NCI-H2107 (cell line): ENCODE measurements at places on chromosomes 7 and 10.

DNA sequence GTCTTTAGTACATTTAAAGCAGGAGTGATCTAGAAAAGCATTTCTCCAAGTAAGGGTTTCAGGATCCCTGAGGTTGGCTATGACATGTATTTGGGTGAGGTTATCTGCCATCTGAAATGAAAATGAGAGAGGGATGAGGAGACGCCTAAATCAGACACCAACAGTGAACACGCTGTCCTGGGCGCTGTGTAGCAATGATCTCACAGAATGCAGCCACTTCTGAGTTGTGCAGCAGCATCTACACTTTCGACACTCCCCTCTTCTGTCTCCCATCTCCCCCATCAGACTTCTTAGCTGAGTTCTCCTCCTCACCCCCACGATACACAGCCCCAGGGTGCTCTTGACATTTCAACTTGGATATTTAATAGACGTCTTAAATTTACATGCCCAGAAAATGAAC is 95.4 kb downstream of the SVIL start:
- DNase-seq = no peak

DNA sequence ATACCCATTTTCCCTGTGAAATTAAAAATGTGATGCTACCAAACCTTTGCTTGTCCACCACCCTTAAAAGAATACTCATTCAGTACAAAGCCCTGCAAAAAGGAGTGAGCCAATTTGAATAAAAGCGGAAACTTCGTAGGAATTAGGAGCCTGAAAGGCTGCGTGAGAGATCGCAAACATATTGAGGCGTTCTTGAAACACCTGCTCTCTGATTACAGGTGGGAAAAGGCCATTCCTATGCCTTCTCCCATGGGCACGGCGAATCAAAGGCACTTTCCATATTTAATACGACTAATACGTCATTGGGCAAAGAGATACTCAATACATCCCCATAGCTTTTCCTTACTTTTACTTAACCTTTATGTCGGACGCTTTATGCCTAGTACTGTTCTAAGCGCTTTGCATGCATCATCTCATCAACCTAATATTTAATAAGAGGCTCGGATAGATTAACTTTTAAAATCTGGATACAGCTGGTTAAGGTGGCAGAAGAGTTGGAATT is 30.9 kb upstream of the KMT2E start:
- no peak for DNase-seq

DNA sequence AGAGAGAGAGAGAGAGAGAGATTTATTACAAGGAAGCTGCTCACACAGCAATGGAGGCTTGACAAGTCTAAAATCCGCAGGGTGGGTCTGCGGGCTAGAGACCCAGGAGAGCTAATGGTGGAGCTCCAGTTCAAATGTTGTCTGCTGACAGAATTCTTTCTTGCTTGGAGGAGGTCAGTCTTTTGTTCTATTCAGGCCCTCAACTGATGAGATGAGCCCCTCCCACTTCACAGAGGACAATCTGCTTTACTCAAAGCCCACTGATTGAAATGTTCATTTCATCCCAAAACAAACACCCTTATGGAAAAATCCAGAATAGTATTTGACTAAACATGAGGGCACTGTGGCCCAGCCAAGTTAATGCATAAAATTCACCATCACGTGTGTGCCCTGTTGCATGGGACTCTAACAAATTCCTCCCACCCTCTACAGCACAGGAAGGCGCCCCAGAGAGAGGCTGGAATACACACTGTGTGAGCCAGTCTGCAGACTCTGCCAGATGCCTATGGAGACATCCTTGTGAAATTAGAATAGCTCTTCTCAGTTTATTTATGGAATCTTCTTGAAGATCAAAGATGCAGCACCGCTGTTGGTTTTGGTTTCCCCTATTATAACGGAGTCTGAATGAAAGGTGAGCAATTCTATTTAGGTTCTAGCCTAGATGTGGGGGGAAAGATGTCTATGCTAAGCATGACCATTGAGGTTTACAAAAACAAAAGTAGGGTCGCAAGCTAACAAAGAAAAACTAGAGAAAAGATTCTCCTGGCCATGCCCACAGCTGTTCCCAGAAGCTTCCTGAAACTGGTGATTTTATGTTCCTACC is 123.0 kb upstream of the SFMBT2 start:
- no peak for DNase-seq

GRCh38 chr10:71125749-71126107 is 86.6 kb upstream of the UNC5B start:
- no peak for DNase-seq

DNA sequence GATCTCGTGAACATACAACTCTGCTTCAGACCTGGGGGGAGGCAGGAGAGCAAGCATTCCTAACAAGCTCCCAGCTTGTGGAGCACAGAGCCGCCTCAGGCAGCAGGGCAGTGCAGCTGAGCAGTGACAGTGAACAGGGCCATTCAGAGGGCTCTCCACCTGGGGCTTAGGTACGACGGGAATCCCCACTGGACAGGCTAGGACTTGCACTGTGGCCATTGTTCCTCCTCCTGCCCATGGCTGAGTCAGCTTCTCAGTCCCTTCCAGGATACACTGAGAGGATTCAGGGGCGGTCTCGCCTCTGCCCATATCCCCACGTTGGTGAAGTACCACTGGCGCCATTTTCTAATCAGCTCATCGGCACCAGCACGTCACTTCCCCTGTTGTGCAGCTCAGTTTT is 71.1 kb downstream of the FIGNL1 start:
- no peak for DNase-seq

- no peak for DNase-seq
These were observed 15.8 kb downstream of the MET start for GRCh38 chr7:116687801-116688201.

GRCh38 chr10:110918269-110918642 is 724 bp downstream of the BBIP1 start:
- peak; percentile 54 for DNase-seq

GRCh38 chr7:29398011-29398410 is 165.6 kb upstream of the PRR15 start:
- no peak for DNase-seq

DNA sequence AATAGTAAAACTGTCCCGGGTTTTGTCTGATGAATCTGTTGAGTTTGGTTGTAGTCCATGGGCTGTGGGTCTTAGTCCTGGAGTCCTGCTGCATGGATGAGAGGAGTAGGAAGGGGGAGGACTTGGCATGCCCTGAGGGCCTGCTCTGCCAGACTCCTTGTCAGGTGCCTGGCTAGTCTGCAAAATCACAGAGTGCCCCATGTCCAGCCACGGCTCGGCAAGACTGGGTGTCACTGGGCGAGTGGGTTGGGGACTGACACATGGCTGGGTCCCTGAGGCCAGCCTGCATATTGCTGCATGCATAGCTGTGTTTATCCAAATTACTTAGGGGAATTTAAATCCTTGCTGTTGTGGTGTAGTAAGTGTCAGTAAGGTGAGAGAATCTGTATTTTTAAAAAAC is 9.7 kb downstream of the MINDY4 start:
- DNase-seq = no peak

- no peak for DNase-seq
These were observed 2.9 kb downstream of the CYTH3 start for GRCh38 chr7:6269527-6269926.

- no peak for DNase-seq
These were observed 135.0 kb downstream of the RTKN2 start for GRCh38 chr10:62133618-62134017.

DNA sequence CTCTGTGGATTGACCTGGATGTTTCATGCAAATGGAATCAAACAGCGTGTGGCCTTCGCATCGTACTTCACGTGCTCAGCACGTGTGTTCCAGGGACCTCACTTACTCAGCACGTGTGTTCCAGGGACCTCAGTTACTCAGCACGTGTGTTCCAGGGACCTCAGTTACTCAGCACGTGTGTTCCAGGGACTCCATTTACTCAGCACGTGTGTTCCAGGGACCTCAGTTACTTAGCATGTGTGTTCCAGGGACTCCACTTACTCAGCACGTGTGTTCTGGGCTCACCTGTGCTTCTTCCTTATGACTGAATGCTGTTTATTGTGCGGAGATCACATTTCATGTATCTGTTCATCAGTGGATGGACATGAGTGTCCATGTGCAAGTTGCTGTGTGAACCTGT is 22.0 kb downstream of the INPP5A start:
- DNase-seq = no peak

- no peak for DNase-seq
These were observed 94.4 kb upstream of the FZD1 start for GRCh38 chr7:91169830-91170191.

- no peak for DNase-seq
These were observed 28.4 kb downstream of the PCDH15 start for GRCh38 chr10:54772468-54773122.

GRCh38 chr7:41467596-41467995 is 235.3 kb downstream of the INHBA start:
- DNase-seq = no peak
